Stimulated activated CD8-positive, alpha-beta memory T cell treated with anti-CD3 and anti-CD28 coated beads, Interleukin-7, amount 100 ng/mL, for 4 hours (primary cell): ENCODE measurements at places on chromosomes 13 and 19.

DNA sequence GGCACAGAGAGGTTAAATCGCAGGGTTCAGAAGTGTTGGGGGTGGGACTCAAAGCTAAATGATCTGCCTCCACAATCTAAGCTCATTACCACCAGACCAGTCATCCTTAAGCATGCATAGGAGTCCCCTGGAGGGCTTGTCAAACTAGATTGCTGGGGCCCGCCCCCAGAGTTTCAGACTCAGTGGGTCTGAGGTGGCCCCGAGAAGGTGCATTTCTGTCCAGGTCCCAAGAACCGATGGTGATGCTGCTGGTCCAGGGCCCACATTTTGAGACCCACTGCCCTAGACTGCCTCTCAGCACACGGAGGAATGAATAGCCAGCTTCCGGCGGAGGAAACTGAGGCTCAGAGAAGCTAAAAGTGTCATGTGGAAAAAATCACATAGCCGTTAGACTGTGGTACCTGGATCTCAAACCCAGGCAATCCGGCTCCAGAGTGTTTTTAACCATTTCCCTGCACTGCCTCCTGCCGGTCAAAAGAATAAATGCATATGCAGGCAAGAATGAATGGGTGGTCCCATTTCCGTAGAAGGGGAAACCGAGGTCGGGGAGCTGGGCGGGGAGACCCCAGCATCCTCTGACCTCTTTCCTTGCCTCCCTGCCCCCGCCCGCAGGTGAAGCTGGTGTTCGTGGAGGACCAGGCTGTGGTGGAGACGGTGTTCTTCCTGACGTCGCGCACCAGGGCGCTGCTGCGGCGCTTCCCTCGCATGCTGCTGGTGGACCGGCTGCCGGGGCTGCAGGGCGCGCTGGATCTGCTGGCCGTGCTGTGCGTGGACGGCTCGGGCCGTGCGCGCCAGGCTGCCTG lies 23.8 kb downstream of the ZSWIM9 start:
- DNase-seq = no peak

DNA sequence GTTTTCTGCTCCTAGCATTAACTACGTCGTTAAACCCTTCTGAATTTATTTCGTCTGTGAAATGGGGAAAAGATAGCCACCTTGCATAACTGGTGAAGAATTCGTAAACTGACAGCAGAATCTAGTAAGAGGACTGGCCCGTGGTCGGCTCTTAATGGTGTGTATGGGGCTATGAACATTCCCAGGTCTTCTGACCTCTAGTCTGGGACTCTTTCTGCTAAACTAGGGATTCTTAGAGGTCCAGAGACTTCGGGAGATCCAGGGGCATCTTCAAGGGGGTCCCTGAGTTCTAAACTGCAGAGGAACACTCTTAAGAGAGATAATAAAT lies 231.1 kb upstream of the SERP2 start:
- no peak for DNase-seq

DNA sequence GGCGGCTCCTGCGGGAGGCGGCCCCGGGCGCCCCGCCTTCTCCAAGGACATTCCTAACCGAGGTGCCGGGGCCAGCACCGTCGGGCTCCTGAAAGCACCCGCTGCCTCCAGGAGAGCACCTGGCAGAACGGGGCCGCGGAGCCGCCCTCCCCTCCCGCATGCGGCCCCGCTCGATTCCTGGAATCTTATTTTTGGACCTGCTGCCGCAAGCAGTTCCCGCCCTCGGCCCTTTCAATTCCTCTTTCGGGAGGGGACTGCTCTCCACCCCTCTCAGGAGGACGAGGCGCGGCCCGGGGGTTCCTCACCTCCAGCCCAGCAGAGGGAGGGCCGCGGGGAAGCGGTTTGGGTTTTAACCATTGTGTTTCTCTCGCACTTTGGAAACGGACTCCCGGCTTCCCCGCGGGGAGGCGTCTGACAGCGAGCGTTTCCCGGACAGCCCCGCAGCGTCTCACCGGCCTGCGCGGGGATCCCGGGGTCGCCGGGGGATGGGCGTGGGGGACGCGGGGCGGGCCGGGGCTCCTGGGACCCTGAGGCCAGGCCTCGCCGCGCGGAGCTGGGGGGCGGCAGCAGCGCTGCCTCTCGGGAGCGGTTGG lies 849 bp downstream of the GAS6 start:
- no peak for DNase-seq

DNA sequence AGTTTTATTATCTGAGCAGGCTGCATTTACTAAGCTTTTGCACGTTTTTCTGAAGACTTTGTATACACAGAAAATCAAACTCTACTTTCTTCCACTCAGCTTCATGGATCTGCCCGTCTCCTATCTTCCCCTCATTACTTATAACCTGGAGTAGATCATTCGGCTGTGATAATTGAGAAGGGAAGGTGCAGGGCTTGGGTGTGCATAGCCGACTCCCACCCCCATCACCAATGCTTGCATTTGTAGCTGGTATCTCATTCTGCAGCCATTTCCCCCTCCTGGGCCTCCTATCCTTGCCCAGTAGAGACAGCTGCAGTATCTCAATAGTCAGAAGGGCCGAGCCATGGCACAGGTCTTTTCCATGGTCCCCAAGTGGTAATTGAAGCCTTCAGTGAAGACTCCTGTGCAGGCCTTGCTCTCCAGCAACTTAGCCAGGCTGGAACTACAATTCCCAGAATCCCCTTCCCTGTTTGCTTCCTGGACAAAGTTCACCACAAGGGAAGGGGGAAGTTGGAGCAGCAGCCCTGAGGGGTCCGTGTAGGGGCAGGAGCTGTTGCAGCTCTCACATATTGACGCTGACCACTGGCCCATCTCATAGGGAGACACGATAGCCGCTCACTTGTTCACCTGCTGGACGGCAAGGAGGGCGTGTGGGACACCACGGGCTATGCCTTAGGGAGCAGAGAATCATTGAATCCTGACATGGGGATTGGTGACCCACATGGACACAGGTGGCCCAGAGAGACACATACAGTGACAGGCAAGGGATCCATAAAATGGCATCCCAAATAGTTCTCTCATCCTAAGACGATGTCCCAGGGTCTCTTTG lies 2.1 kb upstream of the SIGLEC8 start:
- DNase-seq = no peak

DNA sequence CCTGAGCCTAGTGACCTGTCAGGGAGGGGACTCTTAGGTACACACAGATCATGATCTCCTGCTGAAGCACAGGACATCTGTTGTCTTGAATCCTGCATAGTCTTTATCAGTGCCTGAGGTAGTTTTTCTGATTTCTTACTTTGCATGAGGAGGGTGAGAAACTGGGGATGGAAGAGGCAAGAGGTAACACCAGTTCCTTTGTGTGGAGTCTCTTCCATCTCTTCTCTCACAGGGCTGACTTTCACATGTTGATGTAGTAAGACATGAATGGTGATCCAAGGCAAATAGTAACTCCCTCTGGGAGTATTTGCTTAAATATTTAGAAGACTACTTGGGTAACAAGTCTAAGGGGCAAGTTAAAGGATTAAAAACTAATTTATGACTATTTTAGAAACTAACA lies 9.5 kb downstream of the NBEA start:
- DNase-seq = no peak

DNA sequence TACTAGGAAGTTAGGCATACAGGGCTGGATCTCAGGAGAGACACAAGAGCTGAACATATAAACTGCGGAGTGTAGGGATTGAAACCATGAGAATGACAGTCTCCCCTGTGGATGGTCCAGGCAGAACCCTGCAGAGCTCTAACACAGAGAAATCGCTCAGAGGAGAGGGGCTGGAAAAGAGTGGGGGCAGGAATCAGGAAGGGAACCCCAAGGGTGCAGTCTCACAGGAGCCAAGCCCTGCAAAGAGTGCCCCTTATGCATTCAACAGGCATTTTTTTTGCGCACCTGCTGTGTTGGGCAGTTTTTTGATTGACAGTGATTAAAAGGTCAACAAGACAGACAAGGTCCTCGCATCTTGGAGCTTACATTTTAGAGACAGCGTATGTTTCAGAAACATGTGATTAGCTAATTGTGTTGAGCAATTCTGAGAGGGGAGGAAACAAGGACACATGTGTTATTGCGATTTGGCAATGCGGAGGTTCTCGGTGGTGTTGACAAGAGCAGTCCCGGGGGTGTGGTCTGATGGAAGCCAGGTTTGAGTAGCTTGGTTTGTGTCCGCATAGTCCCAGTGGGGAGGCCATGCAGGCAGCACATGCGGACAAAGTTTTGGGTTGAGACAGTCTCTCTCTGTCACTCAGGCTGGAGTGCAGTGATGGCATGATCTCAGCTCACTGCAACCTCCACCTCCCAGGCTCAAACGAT lies 182.6 kb upstream of the IRS2 start:
- DNase-seq = no peak

DNA sequence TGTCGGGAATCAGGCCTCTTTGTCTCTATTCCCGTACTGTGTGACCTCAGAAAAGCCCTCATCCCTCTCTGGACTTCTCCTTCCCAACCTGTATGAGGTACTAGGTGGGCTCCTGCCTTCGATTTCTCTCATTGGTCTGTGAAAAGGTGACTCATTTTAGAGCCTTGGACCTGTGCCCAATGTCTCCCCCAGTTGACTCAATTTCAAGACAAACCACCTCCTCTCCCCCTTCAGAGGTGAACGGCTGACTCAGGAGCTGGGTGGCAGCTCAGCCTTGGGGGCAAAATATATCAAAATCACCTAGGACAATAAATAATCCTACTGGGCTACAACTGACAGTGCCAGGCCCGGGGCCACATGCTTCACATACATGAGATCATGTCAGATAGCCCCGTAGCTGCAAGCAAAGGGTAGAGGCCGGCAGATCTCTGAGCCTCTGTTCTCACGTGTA lies 630 bp downstream of the COQ8B start:
- DNase-seq = peak; percentile 80

DNA sequence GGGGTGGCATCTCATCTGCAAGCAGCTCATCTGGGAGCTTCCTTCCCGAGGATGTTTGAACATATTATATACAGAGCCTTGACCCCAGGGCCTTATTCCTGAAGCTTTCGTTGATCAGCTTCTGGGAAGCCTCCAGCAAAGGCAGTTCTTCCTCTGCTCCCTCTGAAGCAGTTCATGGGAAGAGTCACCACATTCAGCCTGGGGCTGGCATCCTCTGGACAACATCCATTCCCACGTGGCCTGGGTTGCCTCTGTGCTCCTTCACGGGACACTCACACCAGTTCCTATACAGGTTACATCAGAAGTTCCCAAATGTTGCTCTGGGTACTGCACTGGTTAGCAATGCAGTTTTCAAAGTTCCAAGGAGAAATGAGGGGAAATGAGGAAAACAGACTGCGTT lies 29.6 kb downstream of the COL4A2 start:
- no peak for DNase-seq

GRCh38 chr13:96020931-96021330 lies 32.3 kb downstream of the UGGT2 start:
- no peak for DNase-seq

- peak; percentile 33 for DNase-seq
Measured at GRCh38 chr13:21326155-21327031, 132.7 kb downstream of the ZDHHC20 start.

GRCh38 chr13:93502987-93503615 lies 276.5 kb downstream of the GPC6 start:
- no peak for DNase-seq

DNA sequence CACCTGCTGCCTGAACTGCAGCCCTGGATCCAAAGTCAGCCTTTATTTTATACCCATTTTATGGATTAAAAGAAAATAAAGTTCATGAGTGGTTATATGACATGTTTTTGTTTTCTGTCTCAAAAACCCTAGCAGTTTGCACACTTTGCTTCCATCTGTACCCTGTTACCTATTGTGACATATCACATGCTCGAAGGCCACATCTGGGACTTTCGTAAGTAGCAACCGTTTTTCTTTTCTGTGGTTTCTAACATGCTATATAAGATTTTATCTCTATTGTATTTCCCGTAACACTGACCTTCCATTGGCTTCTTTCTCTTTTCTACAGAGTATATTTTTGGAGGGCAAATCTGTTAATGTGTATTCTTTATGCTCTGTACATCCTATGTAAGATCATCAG lies 1007.2 kb downstream of the PCDH9 start:
- no peak for DNase-seq

- DNase-seq = no peak
Measured at GRCh38 chr13:76455960-76456359, 430.2 kb downstream of the KCTD12 start.

DNA sequence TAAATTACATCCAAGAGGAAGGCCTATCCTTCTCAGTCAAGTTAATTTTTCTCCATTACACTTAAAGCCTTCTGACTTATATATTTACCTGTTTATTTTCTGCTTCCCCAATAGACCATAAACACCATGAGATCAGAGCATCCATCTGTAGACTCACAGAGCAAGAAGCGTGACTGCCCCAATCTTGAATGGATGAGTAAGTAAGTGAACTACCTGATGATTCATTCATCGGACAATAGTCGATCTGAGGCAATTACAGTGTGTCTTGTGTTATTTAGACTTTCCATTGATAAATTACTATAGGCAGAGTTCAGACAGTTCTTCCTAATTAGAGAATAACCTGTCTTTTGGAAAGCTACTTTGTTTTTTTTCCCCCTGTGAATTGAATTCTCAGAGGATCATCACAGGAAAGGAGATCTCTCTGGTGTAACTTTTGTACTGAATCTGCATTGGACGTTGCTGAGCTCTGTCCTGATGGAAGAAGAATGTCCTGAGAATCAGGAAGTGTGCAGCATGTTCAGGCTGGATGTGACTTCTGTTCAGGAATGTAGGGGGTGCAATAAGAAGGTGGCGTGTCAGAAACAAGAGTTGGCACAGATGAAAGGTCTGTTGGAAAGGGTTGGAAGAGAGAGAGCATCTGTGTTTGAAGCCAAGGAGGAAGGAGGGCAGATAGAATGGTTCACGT lies 367.0 kb downstream of the NALCN start:
- DNase-seq = no peak

- no peak for DNase-seq
Measured at GRCh38 chr19:16328824-16329482, 4.3 kb downstream of the KLF2 start.

- no peak for DNase-seq
Measured at GRCh38 chr19:33529094-33529676, 7.6 kb upstream of the PEPD start.

- DNase-seq = no peak
Measured at GRCh38 chr19:6204212-6204611, 68.7 kb downstream of the ACSBG2 start.

- DNase-seq = no peak
Measured at GRCh38 chr19:3699741-3700241, 477 bp downstream of the PIP5K1C start.

DNA sequence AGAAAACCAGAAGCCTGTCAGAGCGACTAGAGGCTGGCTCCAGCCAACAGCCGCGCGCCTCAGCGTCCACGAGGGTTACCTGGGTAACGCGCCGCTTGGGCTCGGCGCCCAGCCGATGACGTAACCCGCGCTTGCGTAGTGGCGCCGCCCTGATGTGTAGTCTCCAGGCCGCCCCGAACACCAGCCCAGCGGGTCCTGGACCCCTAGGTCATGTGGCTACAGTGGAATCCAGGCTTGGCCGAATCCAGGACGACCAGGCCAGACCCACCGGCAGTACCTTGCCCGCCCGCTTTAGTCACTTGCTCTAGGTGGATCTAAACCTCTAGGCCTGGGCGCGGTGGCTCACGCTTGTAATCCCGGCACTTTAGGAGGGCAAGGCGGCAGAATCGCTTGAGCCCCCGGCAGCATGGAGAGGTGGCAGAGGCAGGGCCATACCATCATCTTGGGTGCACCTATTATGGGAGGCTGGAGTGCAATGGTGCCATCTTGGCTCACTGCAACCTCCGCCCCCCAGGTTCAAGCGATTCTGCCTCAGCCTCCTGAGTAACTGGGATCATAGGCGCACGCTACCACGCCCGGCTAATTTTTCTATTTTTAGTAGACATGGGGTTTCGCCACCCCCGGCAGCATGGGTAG lies 7.2 kb upstream of the ZNF606 start:
- DNase-seq = no peak
